B cell (primary cell): ENCODE measurements at places on chromosomes 3 and 15. TPM values are rescaled to one million over a fixed set of nuclear protein-coding genes. Genes with fewer than 3 reads are reported as not detected.

DNA sequence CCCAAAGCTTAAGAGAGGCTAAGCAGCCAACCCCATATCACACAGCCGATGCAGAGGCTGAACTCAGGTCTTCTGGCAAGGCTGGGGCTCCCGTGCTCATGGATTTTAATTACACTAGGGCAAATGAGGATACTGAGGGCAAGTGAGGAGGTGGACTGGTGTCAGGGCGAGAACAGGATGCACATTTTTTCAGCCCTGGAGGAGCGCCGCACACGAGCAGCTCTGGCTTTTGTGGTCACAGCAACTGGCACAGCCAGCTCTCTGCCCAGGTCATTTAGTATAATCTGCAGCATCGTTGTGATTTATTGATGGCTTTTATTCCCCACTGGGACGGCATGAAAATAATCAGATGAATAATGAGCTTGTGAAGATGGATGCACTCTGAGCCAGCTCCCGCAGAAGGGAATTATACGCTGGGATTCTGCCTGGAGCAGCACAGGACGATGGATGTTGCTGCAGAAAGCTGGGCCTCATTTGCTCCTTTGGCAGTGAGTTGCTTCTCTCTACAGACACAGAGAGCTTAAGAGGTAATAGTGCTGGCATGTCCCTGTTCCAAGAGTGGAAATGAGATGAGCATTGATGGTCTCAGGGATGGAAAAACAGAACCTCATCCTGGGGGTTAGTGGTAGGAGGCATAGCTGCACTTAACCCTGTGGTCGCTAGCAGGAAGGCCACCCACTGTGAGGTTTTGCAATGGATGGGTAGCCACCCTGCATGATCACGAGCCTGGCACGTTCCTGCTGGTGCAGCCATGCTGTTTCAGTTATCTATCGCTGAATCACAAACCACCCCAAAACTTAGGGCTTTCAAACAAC lies 135.4 kb downstream of the UACA start:
- DNase-seq = no peak

The ACOX2 gene
- total RNA-seq = not detected in 2 replicates

The DGKG gene
- 10.9 and 11.6 TPM in 2 replicates for total RNA-seq

DNA sequence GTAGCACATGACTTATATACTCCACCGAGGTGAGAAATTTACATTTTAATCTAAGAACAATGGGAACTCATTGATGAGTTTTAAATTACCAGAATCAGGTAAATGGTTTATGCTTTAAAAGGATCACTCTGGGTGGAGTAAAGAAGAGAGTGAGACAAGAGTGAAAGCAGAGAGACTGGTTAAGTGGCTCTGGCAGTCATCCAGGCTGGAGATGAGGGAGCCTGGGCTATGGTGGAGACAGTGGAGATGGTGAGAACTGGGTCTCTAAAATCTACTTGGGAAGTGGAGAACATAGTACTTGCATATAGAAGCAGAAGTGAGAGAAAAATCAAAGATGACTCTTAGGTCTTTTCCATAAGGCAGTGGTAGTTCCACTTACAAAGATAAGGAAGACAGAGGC lies 37.1 kb upstream of the SLC25A36 start:
- DNase-seq = no peak

GRCh38 chr15:79540551-79540950 lies 108.4 kb downstream of the MINAR1 start:
- no peak for DNase-seq

The MFSD1 gene
- 31.8 and 32.7 TPM in 2 replicates for total RNA-seq

GRCh38 chr15:89822026-89822425 lies 7.4 kb upstream of the ANPEP start:
- DNase-seq = no peak

- no peak for DNase-seq
Observed at GRCh38 chr3:114126461-114126860, 52.4 kb downstream of the DRD3 start.

DNA sequence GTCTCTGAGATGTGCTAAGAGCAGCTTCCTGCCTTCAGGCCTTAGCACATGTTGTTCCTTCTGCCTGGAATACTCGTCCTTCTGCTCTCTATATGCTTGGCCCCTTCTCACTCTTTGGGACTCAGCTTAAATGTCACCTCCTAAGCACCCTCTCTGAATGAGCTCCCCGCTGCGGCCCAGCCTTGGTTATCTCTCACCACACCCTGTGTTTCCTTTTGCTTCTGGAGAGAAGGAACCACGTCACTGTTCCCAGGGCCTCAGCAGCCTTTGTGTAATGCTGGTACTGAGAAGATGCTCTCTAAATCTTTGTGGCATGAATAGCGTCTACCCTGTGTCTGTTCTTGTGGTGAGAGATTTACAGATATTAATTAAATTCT lies 2.2 kb downstream of the FAH start:
- DNase-seq = no peak

The CAMP gene
- not detected in 2 replicates for total RNA-seq

GRCh38 chr3:114194750-114195149 lies 15.9 kb upstream of the DRD3 start:
- DNase-seq = no peak

DNA sequence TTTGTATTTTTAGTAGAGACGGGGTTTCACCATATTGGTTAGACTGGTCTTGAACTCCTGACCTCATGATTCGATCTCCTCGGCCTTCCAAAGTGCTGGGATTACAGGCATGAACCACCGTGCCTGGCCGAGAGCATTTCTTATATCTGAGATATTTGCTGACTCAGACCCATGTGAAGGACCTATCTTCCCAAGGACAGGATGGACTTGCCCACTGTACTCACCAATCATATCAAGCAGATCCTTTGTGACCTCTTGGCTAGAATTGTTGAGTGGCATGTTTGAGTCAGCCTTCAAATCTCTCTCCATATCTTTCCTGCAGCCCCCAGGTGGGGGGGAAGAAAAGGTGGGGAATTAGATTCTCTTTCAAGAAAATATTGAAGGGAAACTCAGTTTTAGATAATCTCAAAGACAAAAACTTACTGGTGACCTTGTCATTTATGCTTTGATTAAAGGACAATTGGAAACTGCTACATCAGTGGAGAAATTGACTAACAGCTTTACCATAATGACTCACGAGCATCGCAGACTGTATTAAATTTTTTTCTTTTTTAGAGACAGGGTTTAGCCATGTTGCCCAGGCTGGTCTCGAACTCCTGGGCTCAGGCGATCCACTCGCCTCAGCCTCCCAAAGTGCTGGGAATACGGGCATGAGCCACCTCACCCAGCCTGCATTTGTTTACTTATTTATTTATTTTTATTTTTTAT lies 3.1 kb downstream of the C3orf62 start:
- DNase-seq = no peak

The CCR9 gene
- 0.76 and 1.1 TPM in 2 replicates for total RNA-seq

The DLEC1 gene
- total RNA-seq = 0.83 and 2.1 TPM in 2 replicates

GRCh38 chr3:18445401-18446148 lies 20.4 kb upstream of the SATB1 start:
- peak; percentile 89 for DNase-seq

DNA sequence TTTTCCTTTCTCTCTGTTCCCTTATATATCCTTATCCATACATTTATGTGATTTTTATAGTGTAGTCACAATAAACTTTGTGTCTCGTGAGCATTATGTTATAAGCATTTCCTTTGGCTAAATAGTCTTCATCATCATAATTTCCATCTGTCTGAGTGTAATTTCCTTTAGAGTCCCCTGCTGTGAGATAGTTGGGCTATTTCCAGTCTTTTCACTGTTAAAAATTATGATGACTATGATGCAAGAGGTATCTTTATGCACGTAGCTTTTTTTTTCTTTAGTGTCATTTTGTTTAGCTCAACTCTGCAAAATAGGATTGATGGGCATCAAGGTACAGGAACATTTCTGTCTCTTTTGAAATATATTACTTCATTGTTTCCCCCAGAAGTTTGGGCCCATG lies 26.9 kb upstream of the CA12 start:
- DNase-seq = no peak

GRCh38 chr15:42264795-42265194 lies 8.2 kb upstream of the GANC start:
- DNase-seq = no peak

- DNase-seq = no peak
Observed at GRCh38 chr3:185884641-185885040, 53.2 kb downstream of the TRA2B start.

DNA sequence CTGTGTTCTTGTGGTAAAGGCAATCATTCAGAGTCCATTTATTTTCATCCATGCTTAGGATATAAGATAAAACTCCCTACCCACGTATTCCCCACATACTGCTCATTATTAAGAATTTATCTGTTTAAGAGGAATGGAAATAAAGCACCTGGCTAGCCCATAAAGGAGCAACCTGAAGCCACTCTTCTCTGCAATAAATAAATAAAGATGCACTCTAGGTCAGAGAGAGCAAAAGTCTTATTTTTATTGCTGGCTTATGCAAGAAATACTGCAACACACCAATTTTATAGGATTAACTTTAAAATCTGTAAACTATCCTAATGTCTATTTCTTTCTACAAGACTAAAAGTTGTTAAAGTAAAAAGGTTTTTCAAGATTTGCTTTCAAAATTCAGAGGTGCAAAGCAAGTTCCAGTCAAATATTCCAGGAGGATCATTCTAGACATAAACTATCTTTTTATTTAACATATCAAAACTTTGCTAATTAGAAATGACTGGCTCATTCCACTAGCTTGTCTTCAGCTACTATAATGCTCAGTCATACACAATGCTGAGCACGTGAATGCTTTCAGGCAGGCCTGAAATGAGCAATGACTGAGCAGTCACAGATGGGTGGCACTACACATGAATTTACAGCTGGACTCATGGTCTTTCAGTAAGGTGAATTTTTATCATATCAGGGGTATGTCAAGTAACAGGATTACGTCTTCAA lies 7.1 kb downstream of the TJP1 start:
- no peak for DNase-seq

GRCh38 chr15:98439523-98439942 lies 208.8 kb upstream of the IGF1R start:
- DNase-seq = no peak

The RPP25 gene
- 3.1 and 4.4 TPM in 2 replicates for total RNA-seq

GRCh38 chr15:71128939-71129562 lies 13.8 kb downstream of the THSD4 start:
- no peak for DNase-seq

The MEX3B gene
- 0.59 and 0.63 TPM in 2 replicates for total RNA-seq

The SLC30A4 gene
- total RNA-seq = 9.1 and 11.0 TPM in 2 replicates

The CACNA1D gene
- total RNA-seq = 0.07 TPM in 1 of 2 replicates, not detected in the other

GRCh38 chr15:55241186-55241585 lies 44.4 kb upstream of the RSL24D1 start:
- DNase-seq = no peak

- no peak for DNase-seq
Observed at GRCh38 chr3:48125013-48125705, 63.1 kb downstream of the CDC25A start.

DNA sequence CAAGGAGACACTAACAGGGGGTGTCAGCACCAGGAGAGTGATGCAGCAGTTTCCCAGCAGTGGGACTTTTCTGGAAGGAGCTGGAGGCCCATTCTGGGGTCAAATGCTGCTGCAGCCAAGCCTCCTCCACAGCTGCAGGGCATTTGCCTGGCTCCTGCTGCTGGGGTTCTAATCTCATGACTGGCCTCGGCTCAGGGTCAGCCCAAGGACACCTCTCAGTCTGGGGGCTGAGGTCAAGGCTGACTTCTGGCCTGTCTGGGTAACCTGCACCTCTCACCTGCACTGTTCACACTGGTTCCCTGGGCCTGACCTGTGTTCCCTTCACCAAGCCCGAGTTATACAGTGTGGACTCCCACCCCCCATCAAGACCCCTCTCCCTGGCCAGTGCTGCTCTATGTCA lies 10.4 kb upstream of the C15orf39 start:
- DNase-seq = no peak

- no peak for DNase-seq
Observed at GRCh38 chr3:195060531-195061291, 210.2 kb downstream of the XXYLT1 start.

DNA sequence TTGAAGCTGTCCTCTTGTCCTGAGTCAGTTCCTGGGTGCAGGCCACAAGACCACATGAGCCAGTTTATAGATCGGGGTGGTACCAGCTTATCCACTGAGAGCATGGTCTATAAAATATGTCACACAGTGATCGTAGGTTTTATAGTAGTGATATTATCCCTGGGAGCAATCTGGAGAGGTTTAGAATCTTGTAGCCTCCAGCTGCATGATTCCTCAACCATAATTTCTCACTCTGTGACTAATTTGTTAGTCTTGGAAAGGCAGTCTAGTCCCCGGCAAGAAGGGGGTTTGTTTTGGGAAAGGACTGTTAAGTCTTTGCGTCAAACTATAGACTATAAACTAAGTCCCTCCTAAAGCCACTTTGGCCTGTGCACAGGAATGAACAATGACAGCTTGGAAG lies 693.0 kb upstream of the CADM2 start:
- DNase-seq = no peak

DNA sequence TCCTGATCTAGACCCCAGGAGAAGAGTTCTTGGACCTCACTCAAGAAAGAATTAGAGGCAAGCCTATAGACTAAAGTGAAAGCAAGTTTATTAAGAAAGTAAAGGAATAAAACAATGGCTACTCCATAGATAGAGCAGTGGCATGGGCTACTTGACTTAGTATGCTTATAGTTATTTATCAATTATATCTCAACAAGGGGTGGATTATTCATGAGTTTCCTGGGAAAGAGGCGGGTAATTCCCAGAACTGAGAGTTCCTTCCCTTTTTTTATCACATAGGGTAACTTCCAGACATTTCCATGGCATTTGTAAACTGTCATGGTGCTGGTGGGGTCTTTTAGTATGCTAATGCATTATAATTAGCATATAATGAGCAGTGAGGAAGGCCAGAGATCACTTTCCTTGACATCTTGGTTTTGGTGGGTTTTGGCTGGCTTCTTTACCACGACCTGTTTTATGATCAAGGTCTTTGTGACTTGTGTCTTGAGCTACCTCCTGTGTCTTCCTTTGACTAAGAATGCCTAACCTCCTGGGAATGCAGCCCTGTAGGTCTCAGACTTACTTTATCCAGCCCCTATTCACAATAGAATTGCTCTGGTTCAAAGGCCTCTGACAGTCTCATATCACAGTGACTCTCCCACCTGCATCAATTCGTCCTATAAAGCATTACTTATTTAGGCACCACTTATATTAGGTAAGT lies 35.3 kb upstream of the PLSCR2 start:
- DNase-seq = no peak

The LSM3 gene
- 9.7 and 10.0 TPM in 2 replicates for total RNA-seq

The TGM4 gene
- total RNA-seq = not detected in 2 replicates

The TMEM158 gene
- not detected in 2 replicates for total RNA-seq

The IL17RB gene
- total RNA-seq = 0.15 and 0.32 TPM in 2 replicates

The IL16 gene
- 284 and 287 TPM in 2 replicates for total RNA-seq

The C3orf22 gene
- total RNA-seq = not detected in 2 replicates

The MFN1 gene
- total RNA-seq = 98.9 and 108 TPM in 2 replicates

The ANKRD34C gene
- not detected in 2 replicates for total RNA-seq

DNA sequence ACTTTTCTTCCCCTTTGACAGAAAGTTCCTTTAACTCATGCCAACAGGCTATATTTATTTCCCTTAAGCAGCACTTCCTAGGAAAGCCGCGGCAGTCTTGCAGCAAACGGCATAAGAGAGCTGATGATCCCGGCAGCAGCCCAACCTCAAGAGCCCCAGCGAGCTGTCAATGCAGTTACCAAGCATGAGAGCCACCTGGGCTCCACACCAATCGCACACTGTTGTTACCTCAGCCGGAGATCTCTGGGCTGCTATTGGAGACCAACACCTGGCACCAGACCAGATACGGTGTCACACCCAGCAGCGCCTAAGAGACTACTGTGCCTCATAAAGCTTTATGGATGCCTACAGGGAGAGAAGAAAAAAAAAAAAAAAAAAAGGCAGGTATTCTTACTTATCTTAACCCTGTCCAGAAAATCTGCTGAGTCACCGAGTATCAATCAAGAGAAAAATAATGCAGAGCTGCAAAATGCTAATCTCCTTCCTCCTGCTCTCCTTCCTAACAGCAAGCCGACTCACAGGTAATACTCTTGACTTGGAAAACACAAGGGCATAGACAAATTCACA lies 11.7 kb downstream of the ABCC5 start:
- DNase-seq = peak; percentile 63

- no peak for DNase-seq
Observed at GRCh38 chr15:35060591-35060990, 24.5 kb downstream of the NANOGP8 start.

The CACNA2D2 gene
- 0.85 and 1.2 TPM in 2 replicates for total RNA-seq
